Activated CD4-positive, CD25-positive, alpha-beta regulatory T cell treated with anti-CD3 and anti-CD28 coated beads, Interleukin-2, amount 50 U/mL, for 16 hours (primary cell): ENCODE measurements at places on chromosomes 3 and 15.

DNA sequence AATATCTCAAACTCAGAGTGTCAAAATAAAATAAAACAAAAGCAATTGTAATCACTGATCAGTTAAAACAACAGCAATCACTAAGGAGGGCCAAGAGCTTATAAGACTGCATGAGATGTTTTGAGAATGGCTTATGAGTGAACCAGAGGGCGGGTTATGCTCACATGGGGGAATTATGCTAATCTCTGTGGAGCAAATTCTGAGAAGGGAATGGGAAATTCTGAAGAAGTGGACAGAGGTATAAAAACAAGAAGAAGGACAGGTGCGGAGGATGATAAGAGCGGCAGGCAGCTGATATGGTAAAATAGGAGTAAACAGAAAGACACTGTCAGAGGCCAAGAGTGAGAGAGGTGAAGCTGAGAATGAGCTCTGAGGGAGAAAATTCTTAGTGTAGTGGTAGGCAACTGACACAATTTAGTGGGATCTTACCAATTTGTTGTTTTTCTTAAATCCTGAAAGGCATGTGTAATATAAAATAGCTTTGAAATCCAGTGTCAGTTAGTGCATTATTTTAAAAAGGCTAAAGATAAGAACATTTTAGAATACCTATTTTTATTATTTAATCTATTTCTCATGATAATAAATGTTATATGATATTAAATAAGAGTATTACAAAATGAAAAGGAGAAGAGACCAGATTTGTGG is 133.8 kb downstream of the SPATA16 start:
- no peak for DNase-seq

DNA sequence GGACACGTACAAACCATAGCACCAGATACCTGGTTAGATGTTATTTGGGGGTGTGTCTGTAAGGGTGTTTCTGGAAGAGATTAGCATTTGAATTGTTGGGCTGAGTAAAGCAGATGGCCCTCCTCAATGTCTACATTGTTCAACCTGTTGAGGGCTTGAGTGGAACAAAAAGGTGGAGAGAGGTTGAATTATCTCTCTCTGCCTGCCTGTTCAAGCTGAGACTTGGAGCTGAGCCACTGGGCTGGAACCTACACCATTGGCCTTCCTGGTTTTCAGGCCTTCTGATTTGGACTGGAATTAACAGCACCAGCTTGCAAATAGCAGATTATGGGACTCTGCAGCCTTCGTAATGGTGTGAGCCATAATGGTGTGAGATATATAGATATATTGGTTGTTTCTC is 71.3 kb upstream of the CORO2B start:
- DNase-seq, result no peak

DNA sequence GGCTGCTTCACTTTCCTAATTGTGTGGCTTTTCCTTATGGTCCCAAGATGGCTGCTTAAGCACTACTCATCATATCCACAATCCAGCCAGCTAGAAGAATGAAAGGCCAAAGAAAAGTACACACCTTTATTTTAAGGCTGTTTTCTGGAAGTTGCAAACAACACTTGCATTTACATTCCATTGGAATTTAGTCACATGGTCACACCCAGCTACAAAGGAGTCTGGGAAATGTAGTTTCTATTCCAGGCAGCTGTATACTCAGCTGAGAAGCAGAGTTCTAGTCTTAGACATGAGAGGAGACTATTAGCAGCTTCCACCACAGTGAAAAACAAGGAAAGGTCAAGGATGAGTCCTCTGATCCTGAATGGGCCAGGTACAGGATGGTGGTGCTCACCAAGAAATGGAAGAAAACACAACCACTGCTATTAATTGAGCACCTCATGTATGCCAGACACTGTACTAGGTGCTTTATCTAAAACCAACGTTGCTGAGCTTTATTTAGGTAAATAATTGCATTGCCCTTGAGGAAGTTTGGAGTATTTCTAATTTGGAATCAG is 28.0 kb upstream of the ATG7 start:
- no peak for DNase-seq

DNA sequence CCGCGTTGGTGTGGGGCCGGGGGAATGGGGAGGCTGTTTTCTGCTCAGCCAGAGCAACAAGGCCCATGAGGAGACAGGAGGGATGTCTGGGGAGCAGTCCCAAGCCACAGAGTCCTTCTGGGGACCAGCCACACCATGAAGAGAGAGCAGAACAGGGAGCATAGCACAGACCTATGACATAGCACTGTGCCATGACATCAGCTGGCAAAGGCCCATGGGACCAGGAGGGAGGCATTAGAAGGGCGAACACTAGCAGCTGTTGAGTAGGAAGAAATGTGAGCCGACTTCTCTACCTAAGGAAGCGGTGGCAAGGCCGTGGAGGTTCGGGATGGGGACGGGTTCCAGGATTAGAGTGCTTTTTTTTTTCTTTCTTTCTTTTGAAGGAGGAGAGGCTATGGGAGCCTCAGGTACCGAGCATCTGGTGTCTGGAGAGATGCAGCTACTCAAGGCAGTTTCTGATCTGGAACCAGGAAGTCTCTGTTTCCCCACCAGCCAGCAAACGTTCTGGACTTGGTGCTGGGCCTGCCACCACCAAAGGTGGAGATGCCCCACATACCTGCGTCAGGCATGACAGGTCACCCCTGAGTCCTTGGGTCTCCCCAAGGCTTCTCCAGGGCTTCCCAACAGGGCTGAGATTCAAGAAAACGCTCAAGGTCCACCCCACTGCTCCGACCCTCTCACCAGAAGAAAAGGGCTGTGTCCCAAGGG is 77.3 kb upstream of the CGNL1 start:
- DNase-seq, result no peak

GRCh38 chr3:186705882-186706780 is 11.0 kb upstream of the KNG1 start:
- DNase-seq, result no peak

DNA sequence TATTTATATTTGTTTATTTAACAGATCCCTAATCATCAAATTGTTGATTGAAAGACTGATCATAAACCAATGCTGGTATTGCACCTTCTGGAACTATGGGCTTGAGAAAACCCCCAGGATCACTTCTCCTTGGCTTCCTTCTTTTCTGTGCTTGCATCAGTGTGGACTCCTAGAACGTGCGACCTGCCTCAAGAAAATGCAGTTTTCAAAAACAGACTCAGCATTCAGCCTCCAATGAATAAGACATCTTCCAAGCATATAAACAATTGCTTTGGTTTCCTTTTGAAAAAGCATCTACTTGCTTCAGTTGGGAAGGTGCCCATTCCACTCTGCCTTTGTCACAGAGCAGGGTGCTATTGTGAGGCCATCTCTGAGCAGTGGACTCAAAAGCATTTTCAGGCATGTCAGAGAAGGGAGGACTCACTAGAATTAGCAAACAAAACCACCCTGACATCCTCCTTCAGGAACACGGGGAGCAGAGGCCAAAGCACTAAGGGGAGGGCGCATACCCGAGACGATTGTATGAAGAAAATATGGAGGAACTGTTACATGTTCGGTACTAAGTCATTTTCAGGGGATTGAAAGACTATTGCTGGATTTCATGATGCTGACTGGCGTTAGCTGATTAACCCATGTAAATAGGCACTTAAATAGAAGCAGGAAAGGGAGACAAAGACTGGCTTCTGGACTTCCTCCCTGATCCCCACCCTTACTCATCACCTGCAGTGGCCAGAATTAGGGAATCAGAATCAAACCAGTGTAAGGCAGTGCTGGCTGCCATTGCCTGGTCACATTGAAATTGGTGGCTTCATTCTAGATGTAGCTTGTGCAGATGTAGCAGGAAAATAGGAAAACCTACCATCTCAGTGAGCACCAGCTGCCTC is 14.7 kb downstream of the THBS1 start:
- DNase-seq, result no peak

DNA sequence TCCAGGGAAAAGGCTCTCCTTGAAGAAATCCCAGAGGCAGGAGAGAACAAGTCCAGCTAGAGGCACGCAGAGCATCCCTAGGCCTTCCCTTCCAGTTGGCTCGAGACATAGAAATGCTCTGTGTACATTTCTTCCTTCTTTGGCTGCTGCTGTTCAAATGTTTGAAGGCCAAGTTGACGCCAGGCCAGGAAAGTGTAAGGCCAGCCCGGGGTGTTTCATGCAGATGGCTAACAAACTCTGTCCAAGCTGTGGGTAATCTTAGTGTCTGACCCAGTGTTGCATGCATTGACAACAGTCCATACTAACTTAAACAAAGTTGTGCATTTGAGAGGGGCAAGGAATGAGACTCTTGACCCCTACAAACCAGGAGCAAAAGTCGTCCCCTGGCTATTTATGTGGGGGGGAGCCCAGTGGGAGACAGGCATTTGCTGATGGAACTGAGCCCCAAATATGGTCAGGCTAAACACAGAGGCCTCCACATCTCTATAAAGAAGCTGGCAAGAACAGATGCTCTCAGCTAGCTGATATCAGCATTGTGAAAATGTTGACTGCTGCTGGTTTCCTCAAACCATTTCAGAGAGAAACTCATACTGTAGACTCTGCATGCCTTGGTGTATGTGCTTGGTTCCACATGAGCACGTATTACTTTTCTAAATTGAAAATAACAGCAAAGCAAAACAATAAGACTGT is 139.5 kb downstream of the ADAMTS9 start:
- no peak for DNase-seq

- no peak for DNase-seq
Observed at GRCh38 chr3:10006762-10007090, 19.5 kb upstream of the FANCD2 start.

DNA sequence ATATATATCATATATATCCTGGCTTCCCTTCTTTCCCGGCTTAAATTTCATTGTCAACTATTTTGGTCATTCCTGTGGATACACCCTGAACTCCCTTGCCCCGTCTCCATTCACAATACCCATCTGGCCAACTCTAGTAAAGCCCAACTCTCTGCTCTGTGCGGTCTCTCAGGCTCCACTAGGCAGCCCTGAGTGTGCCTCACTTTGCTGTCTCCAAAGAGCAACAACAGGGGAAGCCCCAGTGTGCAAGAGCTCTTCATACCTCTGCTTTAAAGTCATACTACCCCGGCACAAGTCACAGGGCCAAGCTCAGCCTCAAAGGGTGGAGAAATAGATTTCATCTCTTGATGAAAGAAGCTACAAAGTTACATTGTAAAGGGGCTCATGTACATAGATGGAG is 18.9 kb upstream of the FEM1B start:
- no peak for DNase-seq

DNA sequence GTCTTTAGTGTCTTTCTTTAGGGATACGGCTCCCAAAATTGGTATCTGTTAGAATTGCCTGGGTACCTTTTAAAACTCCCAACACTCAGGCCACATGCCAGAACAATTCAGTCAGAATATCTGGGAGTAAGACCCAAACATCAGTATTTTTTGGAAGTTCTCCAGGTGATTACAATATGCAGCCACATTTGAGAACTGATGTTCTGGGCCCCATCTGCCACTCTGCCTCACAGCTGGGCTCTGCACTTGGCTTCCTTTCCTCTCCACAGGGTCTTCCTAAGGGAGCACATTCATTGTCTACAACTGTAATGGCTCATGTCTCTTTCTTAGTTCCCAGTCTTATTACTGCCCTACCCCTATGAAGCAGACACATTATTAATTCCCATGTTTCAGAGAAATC is 394.5 kb downstream of the MFSD1 start:
- DNase-seq, result no peak

DNA sequence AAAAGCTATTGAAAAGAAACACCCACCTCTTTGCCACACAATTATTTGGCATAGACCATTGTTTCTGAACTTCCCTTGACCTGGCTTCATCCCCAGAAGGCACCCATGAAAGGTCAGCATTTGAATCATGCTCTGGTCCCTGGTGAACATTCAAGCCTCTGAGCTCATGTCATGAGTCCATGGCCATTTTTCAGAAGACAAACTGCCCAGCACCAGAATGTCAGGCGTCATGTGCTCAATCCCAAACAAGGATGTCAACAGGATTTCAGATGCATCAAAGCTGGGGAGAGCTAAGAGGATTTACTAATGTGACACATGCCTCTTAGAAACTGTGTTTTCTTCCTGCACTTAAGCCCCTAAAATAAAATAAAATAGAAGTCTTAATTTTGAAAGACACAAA is 41.3 kb downstream of the TMED3 start:
- no peak for DNase-seq

- DNase-seq, result no peak
Observed at GRCh38 chr3:186413615-186414415, 51.8 kb upstream of the DGKG start.

DNA sequence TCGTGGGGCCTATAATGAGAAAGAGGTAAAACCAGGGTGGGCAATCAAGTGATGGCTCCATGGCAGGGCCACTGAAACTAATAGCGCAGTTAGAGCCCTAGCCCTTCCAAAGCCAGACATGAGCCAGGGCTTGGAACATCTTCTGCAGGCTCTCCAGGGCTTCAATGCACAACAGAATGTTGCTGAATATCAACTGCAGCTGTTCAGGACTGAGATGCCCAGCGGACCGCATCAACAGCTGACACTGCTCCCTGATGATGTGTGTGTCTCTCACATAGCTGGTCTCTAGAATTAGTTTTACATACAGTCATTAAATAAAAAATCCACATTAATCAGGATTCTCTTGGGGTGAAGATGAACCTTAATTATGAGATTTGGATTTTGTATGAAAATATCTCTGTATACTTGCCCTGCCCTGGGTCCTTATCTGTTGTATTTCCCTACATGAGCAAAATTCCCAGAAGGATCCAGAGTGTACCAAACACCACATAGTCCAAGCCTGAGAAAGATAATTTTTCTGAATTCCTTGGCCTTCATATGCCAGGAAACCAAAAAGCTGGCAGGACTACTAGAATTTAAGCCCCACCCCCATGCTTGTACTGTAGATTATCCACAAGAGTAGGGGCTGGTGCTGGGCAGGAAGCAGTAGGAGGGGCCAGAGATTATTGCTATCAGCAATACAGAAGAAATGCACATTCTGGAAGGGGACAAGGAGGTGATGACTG is 7.7 kb upstream of the GOLGB1 start:
- DNase-seq, result no peak

DNA sequence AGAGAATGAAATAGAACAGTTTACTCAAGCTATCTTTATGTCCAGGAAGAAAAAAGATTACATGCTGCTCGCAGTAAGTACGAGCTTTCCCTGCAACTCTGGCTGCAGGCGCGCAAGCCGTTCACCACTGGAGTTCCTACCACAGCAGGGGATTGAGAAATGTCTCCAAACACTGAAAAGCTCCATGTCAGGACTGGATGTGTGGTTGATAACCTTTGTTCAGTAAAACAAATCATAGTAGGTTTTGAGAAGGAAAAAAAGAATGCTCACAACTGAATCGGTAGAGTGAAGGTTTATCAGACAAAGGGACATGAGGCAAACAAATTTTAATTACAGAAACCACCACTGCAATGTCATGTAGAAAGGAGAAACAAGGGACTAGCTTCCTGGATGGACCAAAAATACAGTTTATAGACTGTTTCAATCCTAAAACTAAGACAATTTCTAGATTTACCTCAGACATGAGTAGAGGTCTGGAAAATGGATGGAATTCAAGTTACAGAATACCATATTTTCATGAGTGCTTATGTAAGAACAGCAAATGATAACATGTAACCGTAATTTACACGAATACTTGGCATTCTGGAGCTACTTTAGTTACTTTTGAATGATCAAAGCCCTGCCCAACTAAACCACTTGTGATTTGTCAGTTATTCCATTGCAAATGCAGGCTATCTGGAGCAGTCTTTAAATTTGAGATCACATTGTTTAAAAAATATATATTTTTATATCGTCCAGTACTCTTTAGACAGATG is 471.1 kb downstream of the SHQ1 start:
- no peak for DNase-seq

- DNase-seq, result no peak
Observed at GRCh38 chr3:24490151-24490550, 4.5 kb downstream of the THRB start.

- DNase-seq, result no peak
Observed at GRCh38 chr3:150371741-150372254, 36.3 kb upstream of the TSC22D2 start.

GRCh38 chr15:59812889-59813288 is 123.8 kb upstream of the BNIP2 start:
- no peak for DNase-seq

GRCh38 chr3:190773948-190774347 is 88.5 kb downstream of the GMNC start:
- no peak for DNase-seq
